ENCODE measurements at places on chromosomes 3 and 15.

- DNase-seq = peak; percentile 34
Measured at GRCh38 chr15:78353093-78353492, 12.9 kb downstream of the CRABP1 start.

- no peak for DNase-seq
Measured at GRCh38 chr15:42152921-42153698, 3.3 kb downstream of the PLA2G4F start.

- peak; percentile 91 for DNase-seq
Measured at GRCh38 chr3:141367038-141367730, 1.1 kb upstream of the ZBTB38 start.

DNA sequence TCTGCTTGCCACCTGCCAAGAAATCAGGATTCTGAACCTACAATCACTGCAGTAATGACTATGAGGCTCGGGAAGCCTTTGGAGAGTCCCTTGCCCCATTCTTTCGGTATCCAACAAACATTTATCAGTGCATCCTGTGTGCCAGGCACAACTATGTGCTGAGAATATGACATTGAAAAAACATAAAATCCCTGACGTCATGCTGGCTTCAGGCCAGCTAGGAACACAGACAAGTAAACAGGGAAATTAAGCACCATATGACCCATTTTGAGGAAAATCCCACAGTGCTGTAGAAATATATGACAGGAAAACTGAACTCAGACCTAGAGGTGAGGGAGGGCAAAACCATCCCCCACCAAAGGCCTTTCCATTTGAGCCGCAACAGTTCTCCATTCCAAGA lies 34.1 kb upstream of the DET1 start:
- DNase-seq = no peak

DNA sequence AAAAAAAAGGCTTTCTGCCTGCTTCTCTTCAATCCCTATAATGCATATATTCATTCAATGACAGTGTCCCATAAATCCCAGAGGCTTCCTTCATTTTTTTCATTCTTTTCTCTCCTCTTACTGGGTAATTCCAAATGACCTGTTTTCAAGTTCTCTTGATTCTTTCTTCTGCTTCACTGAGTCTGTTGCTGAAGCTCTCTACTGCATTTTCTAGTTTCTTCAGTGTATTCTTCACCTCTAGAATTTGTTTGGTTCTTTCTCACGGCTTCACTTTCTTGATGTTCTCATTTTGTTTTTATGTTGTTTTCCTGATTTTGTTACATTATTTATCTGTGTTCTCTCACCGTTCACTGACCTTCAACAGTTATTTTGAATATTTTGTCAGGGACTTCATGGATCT lies 141.6 kb downstream of the SCAPER start:
- DNase-seq = no peak

- no peak for DNase-seq
Measured at GRCh38 chr3:174308736-174309135, 550.4 kb upstream of the NAALADL2 start.

Measured in AG08395 (cell line).